ENCODE measurements at places on chromosomes 6 and 20. TPM values are rescaled to one million over a fixed set of nuclear protein-coding genes. Genes with fewer than 3 reads are reported as not detected.

DNA sequence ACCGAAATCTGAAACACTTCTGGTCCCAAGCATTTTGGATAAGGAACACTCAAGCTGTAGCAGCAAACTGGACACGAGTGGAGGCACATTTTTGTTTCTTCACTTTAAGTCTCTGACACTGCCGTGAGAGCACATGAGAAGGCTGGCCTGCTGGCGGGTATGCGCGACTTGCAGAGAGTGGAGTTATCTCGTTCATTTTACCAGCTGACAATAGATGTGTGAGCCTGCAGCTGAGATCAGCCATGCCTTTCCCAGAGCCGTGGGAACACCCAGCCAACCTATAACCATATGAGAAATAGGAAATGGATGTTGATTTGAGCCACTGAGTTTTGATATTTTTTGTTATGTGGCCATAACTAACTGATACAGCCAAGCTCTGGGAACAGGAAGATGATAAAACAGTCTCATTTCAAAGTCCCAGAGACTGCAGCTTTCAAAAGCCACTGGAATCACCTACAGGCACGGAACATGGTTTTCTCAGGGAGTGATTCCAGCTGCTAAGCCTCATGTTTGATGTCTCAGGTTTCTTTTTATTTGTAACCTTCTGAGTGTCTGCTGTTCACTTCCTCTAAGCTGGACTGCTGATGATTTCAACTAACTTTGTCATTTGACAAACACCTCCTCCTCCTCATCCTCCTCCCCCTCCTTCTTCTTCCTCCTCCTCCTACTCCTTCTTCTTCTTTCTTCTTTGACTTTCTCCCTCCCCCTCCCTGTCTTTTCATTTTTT, 28.6 kb upstream of the LAMP5 start:
- peaks cover 4% of the 10 kb centered on the region for H3K27me3 ChIP-seq
- no peak for DNase-seq
- H3K27ac ChIP-seq, result no peak overlapping the region
- H3K4me3 ChIP-seq, result no peak overlapping the region

DNA sequence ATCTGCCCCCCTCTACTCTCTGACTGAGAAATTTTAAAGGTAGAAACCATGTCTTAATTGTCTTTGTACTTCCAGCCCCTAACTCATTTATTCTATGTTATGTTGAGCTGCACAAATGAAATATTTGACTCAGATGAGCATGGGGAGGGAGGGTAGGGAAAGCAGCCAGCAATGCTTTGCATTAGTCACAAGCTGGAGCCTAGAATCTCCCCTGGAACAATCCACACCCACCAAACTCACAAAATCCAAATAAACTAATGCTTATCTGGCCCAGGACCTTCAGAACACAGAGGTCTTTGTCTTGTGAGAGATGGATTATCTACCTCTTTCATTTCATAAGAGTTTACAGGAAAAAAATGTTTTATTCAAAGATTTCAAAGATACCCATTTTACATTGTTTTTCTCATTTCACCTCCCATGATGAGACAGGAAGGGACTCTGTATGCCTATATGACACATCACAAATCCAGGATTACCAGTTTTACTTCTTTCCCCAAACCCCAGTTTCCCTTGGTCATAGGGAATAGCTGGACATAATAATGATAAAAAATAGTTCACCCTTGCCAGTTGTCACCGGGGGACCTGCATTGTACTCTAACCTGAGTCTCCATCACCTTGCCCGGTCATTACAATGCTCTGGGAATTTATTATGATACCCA, 466.9 kb downstream of the KIF16B start:
- H3K4me1 ChIP-seq, result no peaks in the 10 kb centered on the region
- H3K27me3 ChIP-seq, result no peaks in the 10 kb centered on the region
- H3K36me3 ChIP-seq, result no peaks in the 10 kb centered on the region
- DNase-seq, result no peak
- no peak overlapping the region for H3K4me3 ChIP-seq

DNA sequence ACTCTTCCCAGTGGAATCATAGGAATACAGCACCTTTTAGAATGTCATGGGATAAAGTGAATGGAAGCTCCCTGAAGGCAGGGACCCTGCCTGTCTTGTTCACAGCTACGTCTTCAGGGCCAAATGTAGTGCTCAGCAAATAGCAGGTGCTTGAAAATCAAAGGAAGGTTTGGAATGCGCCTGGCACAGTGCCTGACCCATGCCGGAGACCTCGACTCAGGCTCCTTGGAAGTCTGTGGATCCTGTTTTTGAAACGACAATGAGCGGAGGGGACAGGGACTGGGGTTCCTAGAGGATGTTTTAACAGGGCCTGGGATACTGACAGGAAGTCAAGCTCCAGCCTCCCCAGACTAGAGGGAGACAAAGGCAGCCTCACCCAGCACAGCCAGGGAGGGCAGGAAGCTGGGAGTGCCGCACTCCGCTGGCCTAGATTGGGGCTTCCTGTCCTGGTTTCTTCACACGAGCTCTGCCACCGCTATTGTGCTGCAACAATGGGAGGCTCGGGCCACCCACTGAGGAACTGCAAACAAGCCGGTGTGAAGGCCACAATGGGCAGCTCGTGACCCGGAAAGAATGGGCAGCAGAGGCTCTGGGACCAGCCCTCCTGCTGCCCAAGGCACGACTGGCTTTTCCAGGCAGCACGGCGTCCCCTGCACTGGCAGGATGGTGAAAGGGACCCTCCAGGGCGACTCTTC, 76.7 kb downstream of the PREX1 start:
- H3K27ac ChIP-seq, result no peak overlapping the region
- no peaks in the 10 kb centered on the region for H3K27me3 ChIP-seq
- DNase-seq, result no peak
- no peaks in the 10 kb centered on the region for H3K4me1 ChIP-seq
- no peak overlapping the region for H3K4me3 ChIP-seq
- H3K36me3 ChIP-seq, result no peaks in the 10 kb centered on the region

- no peak overlapping the region for H3K4me3 ChIP-seq
- H3K4me1 ChIP-seq, result no peaks in the 10 kb centered on the region
- no peaks in the 10 kb centered on the region for H3K36me3 ChIP-seq
- H3K27me3 ChIP-seq, result no peaks in the 10 kb centered on the region
Observed at GRCh38 chr6:16555550-16555949, 205.7 kb downstream of the ATXN1 start.

DNA sequence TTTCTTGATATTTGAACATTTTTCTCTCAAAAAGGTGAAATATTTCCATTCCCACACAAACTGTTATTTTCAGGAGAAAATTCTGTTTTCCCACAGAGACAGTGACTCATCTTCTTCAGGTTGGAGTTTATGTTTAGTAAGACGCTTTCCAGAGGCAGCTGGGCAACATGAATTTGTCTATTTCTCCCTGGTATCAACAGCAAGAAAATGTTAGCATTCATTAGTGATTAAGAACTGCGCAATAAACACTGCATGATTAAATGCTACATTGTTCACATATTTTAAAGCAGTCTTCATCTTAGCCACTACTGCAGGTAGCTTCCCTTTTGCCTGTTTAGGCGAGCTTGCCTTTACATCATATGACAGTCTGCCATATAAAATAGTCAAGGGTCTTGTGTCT, 295.7 kb downstream of the C6orf118 start:
- H3K27ac ChIP-seq, result no peak overlapping the region
- no peak overlapping the region for H3K4me3 ChIP-seq
- no peak for DNase-seq
- H3K4me1 ChIP-seq, result no peaks in the 10 kb centered on the region

DNA sequence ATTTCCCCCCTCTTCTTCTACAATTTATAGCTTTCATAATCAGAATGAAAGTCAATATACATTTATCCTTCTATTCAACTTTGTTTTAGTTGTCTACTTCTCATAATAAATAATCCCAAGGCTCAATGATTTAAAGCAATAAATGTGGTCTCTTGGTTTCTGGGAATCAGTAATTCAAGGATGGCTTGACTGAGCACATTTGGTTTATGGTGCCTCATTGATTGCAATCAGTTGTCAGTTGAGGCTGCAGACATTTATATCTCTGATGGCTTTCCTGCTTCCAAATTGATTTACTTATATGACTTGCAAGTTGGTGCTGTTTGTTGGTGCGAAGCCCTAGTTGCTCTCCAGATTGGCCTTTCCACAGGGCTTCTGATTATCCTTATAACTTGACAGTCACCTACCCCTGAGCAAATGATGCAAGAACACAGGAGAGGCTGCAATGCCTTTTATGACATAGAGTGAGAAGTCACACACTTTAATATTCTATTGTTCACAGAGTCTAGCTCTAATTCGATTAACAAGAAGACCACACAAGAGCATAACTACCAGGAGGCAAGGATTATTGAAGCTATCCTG, 2.7 kb upstream of the CRISP1 start:
- DNase-seq, result no peak
- H3K4me1 ChIP-seq, result no peaks in the 10 kb centered on the region
- no peak overlapping the region for H3K4me3 ChIP-seq
- H3K36me3 ChIP-seq, result no peaks in the 10 kb centered on the region
- no peak overlapping the region for H3K27ac ChIP-seq
- H3K27me3 ChIP-seq, result no peaks in the 10 kb centered on the region

GRCh38 chr6:103983011-103983410, 876.7 kb downstream of the HACE1 start:
- H3K36me3 ChIP-seq, result no peaks in the 10 kb centered on the region
- no peaks in the 10 kb centered on the region for H3K27me3 ChIP-seq
- no peak for DNase-seq
- H3K4me3 ChIP-seq, result no peak overlapping the region
- no peaks in the 10 kb centered on the region for H3K4me1 ChIP-seq

GRCh38 chr6:90490030-90490716, 96.7 kb downstream of the MAP3K7 start:
- no peaks in the 10 kb centered on the region for H3K4me1 ChIP-seq
- H3K36me3 ChIP-seq, result no peaks in the 10 kb centered on the region
- no peak for DNase-seq
- H3K4me3 ChIP-seq, result no peak overlapping the region

- no peaks in the 10 kb centered on the region for H3K36me3 ChIP-seq
- no peak overlapping the region for H3K4me3 ChIP-seq
- no peak for DNase-seq
Observed at GRCh38 chr6:81863123-81863522, 110.6 kb upstream of the TENT5A start.

- no peak for DNase-seq
- H3K4me1 ChIP-seq, result no peaks in the 10 kb centered on the region
- H3K4me3 ChIP-seq, result no peak overlapping the region
- no peaks in the 10 kb centered on the region for H3K36me3 ChIP-seq
- H3K27ac ChIP-seq, result no peak overlapping the region
Observed at GRCh38 chr6:113104951-113105350, 752.2 kb upstream of the MARCKS start.

- no peak overlapping the region for H3K4me3 ChIP-seq
- H3K27me3 ChIP-seq, result no peaks in the 10 kb centered on the region
- DNase-seq, result no peak
- no peaks in the 10 kb centered on the region for H3K4me1 ChIP-seq
Observed at GRCh38 chr6:75422024-75422639, 71.5 kb downstream of the FILIP1 start.

Gene BPI
- 0.44 TPM for total RNA-seq

Gene SLC39A7
- 33.5 TPM for total RNA-seq

Gene FRK
- total RNA-seq, result 12.9 TPM

Gene GCNT2
- 10.5 TPM for total RNA-seq

Gene FILIP1
- 1.6 TPM for total RNA-seq

Gene DST
- 207 TPM for total RNA-seq

Gene KCNS1
- not detected for total RNA-seq

Gene LPA
- 13.5 TPM for total RNA-seq

Data from right lobe of liver (tissue), 6 donors.